ENCODE measurements at places on chromosomes 1 and 21.

GRCh38 chr1:89129911-89130310 is 4.0 kb upstream of the GBP2 start:
- DNase-seq, result no peak

DNA sequence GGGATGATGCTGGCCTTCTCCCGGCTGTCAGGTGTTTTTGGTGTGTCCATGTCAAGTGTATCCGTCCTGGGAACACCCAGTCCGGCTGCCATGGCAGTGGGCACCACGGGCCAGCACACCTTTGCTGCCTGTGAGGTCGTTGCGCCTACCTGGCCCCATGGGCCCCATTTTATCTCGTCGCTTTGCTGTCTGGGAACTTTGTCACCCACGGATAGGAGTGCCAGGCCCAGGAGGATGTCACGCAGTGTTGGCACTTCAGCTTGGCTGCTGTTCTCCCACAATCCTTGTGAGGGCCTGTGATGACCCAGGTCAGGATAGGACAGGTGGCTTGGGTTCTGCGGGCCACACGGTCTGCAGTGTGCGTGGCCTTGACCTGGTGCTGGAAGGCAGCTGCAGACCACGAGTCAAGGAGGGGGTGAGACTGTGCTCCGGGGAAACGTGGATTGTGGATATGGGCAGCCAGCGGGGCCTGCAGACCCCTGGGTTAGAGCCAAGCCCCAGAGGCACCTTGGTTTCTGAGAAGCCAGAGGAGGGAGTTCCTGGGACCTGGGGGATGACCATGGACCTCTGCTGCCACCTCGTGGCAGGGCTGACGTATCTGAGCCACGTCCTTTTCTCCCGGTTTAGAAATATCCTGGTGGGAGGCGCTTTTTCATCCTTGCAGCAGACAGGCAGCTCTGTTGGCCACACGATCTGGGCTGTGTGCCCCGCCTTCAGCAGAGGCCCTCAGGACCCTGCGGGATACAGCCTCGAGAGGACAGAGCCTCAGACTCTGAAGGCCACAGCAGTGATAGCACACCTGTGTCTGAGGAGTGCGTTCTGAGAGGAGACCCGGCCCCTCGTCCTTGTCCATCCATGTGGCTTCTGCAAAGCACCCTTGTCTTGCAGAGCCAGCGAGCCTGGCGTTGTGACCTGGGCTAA is 161.1 kb upstream of the COL6A1 start:
- no peak for DNase-seq

DNA sequence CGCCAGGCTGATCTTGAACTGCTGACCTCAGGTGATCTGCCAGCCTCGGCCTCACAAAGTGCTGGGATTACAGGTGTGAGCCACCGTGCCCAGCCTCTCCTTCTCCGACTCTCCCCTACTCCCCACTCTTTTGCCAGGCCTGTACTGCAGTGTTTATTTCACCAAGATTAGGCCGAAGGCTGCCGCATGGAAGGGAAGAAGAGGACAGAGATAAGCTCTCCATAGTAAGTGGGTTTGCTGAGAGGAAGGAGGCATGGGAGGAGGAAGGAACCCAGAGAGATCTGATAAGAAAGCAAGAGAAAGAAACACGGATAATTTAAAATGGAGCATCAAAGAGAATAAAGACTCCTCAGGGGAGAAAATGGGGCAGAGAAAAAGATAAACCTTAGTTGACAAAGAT is 8.7 kb downstream of the PTCH2 start:
- no peak for DNase-seq

DNA sequence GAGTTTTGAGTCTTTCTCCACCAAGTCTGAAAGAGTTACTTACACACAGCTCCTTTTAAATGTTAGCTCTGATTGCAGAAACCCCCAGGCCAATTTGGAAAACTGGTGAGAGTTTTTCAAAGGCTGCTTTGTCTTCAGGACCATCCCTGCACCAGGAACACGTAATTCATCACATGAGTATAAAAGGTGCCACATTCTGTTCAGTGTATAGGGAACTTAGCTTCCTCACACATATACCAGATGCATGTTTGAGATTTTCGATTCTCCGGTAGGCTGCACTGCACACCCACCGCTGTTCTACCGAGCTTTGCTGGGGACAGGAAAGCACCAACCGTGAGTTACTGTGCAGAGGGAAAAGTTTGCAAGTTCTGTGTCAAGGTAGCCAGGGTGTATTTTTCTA is 28.3 kb upstream of the KCNK2 start:
- DNase-seq, result no peak

GRCh38 chr1:14320518-14320917 is 278.0 kb upstream of the KAZN start:
- no peak for DNase-seq

- DNase-seq, result no peak
These were observed 25.4 kb upstream of the KIAA0040 start for GRCh38 chr1:175217721-175218531.

GRCh38 chr21:27515676-27516075 is 548.8 kb upstream of the ADAMTS5 start:
- DNase-seq, result no peak

Data from thoracic aorta (tissue), 2 donors.